Omental fat pad (tissue), 4 donors: ENCODE measurements at places on chromosomes 11 and 22.
A peak's percentile ranks its signal among the peaks of the same experiment; 100 is the strongest.

- DNase-seq = peak; percentile 47
These were observed 12.7 kb downstream of the DUSP8 start for GRCh38 chr11:1559111-1559951.

DNA sequence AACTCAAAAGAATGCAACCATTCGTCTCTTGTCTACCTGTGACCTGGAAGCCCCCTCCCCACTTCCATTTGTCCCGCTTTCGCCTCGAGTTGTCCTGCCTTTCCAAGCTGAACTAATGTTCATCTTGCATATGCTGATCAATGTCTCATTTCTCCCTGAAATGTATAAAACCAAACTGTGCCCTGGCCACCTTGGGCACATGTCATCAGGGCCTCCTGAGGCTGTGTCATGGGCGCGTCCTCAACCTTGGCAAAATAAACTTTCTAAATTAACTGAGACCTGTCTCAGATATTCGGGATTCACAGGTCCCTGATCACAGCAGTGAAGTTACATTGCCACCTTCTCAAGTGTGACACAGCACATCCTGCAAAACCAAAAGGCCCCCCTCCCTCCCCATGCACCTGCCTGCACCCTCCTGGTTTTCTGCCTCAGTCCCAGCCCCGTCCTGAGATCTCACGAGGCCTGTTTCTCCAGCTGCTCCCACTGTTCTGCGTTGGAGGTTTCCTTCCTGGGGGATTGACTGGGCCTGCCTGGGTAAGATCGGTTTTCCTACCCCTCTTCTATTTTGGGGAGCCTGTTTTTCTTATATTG, 1328.7 kb downstream of the TBC1D22A start:
- no peak for DNase-seq

GRCh38 chr11:103939694-103940093, 96.7 kb upstream of the DDI1 start:
- DNase-seq = no peak

DNA sequence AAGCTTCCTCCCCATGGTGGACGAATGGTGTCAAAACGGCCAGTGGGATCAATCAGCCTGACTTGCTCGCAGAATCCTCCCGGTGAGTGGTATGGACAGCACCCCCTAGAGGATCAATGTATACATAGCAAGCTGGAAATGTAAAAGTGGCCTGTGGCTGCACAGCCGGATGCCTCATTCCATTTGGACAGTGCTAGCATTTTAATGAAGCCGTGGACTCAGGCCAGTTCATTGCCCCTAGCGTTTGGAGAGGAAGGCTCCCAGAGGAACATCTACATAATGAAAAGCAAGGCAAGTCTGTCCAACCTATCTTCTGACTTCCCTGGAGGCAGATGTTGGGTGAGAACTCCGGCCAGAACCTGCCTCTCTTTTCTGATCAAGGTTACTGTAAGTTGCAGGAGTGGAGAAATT, 942.3 kb downstream of the NTM start:
- DNase-seq = no peak

- no peak for DNase-seq
These were observed 29.4 kb upstream of the NAV2 start for GRCh38 chr11:19683141-19683805.

GRCh38 chr11:45751430-45751829, 53.5 kb upstream of the SLC35C1 start:
- DNase-seq = no peak

GRCh38 chr11:66263785-66264184, 4.7 kb upstream of the RAB1B start:
- DNase-seq = no peak

- no peak for DNase-seq
These were observed 159.3 kb upstream of the GRK3 start for GRCh38 chr22:25404928-25405816.

GRCh38 chr22:37239336-37240239, 4.5 kb downstream of the RAC2 start:
- DNase-seq = no peak

GRCh38 chr11:71251151-71251721, 1.1 kb downstream of the SHANK2 start:
- DNase-seq = no peak

- no peak for DNase-seq
These were observed at the start of gene OR8D4 for GRCh38 chr11:123901867-123902266. Gene OR8D4 (plus strand): TSS chr11:123902167. CDS start chr11:123906432, 4,265 bp downstream.

DNA sequence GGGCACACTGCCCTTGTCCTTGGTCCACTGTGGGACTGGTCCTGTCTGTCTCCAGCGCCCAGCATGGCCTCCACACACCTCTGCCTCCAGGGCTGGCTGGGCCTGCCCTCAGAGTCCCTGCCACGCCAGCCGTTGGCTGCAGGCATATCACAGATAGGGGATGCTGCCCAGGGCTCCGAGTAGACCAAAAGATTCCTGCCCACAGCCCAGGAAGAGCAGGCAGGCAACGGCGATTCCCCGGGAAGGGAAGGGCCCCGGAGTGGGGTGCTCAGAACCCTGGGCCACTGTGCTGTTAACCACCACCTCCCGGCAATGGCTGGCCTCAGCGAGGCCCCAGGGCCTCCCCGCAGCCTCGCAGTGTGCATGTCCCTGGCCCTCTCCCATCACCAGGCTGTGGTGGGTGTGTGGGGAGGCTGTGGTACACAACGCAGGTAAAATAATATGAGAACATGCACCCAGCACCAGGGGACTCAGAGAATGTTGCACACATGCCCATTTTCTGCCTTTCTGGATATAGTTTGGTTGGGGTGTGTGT, 2.2 kb downstream of the IFITM5 start:
- DNase-seq = no peak

DNA sequence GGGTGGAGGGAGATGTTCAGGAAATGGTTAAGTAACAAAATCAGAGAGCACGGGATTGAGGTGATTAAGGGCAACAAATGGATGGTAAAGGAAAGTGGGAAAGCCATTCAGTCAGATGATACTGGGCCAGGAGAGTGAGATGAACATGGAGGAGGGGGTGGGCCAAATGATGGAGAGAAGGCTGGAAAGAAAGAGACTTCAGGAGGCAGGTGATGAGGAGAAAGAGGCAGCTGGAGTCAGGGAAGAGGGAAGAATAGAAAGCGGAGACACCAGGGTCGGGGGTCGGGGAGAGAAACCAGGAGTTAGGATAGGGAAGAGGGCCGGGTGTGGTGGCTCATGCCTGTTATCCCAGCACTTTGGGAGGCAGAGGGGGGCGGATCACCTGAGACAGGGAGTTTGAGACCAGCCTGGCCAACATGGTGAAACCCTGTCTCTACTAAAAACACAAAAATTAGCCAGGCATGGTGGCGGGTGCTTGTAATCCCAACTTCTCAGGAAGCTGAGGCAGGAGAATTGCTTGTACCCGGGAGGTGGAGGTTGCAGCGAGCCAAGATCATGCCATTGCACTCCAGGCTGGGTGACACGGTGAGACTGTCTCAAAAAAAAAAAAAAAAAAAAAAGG, 4.7 kb upstream of the KDM2A start:
- DNase-seq = no peak

DNA sequence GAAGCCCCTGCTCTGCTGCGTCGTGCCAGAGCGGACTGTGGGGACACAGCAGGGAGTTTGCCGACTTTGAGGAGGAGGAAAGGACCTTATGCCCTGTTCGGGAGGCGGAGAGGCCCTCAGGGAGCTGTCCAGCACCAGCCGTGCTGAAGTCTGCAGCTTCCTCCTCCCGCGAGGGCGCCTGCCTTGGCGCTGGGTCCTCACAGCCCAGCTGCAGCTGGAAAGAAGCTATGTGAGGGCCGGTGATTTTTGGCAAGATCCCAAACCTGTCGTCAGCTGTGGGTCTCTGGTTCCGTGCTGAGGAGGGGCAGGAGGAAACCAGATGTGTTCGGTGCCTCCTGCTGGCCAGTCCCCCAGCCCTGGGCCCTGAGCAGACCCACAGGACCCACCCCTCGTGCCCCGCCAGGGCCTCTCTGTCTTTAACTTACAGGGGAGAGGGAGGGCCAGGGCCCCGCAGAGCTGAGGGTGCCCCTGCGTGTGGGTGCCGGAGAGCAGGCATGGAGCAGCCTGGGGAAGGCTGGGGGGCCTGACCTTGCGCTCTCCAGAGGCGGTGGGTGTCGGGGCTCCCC, 12.0 kb downstream of the BRSK2 start:
- no peak for DNase-seq

GRCh38 chr11:13487661-13488030, 8.2 kb downstream of the PTH start:
- DNase-seq = no peak

- no peak for DNase-seq
These were observed 40.7 kb upstream of the POU2AF1 start for GRCh38 chr11:111419641-111420327.

DNA sequence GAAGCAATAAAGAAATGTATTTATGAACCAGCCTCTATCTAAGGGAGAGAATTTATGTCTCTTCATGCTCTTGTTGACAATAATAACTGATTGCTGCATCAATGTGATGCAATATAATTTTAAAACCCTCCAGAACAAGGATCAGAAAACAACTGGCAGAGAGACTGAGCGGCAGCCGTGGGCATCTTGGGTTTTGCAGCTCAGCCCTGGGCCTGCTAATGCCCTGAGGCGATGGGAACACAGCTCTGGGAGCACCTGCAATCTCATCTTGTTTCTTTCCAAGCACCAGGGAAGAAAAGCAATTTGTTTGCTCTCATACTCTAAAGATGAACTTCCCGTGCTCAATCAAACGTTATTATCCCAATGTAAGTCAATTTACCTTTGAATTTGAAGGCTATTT, 245.7 kb downstream of the ST3GAL4 start:
- no peak for DNase-seq

- no peak for DNase-seq
These were observed 4.9 kb downstream of the LARGE2 start for GRCh38 chr11:45927332-45927683.

DNA sequence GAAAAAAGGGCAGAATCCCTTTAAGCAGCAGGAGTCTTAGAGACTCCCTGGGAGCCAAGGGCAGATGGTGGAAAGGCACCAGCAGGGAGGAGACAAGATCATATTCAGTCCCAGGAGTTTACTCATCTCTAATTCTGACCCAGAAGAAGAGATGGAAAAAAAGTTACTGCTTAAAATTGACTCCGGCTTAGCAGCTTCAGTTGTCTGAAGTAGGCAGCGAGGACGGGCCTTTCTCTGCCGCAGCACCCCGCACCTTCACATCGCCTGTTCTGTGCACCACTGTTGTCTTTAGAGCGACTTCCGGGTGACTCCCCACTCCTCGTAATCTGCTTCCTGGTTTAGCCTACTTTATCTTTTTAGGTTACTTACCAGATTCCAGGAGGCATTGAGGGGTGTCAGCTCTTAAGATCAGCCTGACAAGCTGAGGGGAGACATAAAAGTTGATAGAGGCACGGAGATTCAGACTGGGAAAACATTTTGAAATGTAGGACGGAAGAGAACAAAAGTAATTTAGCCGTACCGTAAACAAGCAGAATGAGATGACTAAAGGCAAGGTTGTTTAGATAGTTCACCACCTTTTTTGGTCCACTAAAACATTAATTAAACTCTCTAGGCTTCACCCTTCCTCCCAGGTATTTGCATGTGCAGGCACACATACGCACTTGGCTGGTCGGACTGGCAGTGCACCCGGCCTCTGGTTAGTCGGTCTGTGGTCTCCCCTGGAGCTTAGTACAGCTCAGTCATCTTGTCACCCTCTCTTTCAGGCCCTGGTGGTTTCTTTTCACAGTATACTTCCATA, 74.3 kb downstream of the CECR2 start:
- no peak for DNase-seq

DNA sequence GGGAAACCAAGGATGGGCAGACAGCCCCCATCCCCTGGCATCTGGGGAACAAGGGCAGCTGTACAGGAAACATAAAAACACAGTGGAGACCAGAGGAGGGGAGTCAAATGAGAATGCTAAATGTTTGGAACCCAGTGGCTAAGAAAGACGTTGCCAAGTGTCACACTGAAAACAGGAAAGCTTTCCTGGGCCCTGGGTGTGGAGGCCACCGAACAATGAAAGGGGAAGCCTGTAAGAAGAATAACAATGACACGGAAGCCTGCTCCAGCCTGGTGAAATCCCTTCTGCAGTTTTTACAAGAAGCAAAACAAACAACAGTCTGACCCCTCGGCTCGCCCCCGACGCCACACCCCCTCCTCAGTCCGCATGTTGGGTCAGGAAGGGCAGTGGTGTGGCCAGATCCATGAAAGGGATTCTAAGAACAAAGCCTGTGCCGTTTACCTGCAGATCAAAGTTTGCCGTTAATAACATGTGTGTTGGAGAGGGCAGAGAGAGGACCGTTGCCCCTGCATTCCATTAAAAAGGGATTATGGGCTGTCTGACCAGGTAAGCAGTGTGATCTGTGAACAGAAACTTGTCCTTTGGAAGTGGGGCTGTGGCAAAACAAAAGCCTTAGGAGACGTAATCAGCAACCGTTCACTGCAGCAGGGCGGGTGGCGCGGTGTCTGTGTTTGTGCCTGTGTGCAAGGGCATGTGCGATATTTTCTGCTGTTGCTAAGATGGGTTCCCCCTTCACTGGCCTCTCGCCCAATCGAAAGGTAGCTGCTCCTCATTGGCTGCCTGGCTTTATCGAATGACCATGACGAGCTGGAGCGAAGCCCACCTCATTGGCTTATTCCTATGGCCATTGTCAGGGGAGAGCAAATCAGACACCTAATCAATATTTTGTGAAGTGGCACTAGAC, 113.7 kb upstream of the BLID start:
- DNase-seq = no peak

- no peak for DNase-seq
These were observed 163.7 kb downstream of the LARGE1 start for GRCh38 chr22:33756508-33756949.

GRCh38 chr11:37973941-37974340, 1375.9 kb upstream of the RAG2 start:
- DNase-seq = no peak

DNA sequence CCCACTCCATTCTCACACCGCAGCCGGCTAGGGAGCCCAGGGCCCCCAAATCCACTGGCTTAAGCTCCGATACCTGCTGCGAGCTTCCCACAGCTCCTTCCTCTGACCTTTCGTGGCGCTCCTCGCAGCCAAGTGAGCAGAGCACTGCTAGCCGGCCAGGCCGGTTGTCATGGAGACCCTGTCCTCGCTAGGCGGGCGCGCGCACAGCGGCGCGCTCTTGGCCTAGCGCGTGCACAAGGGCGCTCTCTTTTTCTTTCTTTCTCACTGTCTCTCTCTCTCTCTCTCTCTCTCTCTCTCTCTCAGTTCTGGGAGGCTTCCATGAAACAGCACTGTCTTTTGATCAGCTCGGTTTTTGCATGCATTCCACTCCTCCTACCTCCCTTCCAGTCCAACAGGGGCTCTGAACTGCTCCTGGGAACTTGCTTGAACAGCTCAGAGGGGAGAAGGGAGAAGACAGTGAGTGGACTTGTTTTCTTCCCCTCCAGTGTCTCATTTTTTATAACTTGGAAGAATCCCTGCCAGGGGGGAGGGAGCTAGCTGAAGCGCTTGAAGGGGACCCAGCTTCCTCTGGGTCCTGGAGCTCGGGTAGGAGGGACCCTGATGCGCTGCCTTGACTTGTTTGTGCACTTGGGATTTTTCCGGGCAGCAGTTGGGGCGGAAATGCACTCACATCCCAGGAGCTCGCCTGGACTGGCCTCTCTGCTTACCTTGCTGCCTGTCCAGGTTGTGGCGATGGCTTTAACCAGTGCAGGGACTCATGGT, 100.3 kb upstream of the AKIP1 start:
- DNase-seq = no peak

GRCh38 chr22:44825310-44826150, 73.2 kb downstream of the ARHGAP8 start:
- no peak for DNase-seq
